ENCODE measurements at places on chromosomes 12 and 14.

DNA sequence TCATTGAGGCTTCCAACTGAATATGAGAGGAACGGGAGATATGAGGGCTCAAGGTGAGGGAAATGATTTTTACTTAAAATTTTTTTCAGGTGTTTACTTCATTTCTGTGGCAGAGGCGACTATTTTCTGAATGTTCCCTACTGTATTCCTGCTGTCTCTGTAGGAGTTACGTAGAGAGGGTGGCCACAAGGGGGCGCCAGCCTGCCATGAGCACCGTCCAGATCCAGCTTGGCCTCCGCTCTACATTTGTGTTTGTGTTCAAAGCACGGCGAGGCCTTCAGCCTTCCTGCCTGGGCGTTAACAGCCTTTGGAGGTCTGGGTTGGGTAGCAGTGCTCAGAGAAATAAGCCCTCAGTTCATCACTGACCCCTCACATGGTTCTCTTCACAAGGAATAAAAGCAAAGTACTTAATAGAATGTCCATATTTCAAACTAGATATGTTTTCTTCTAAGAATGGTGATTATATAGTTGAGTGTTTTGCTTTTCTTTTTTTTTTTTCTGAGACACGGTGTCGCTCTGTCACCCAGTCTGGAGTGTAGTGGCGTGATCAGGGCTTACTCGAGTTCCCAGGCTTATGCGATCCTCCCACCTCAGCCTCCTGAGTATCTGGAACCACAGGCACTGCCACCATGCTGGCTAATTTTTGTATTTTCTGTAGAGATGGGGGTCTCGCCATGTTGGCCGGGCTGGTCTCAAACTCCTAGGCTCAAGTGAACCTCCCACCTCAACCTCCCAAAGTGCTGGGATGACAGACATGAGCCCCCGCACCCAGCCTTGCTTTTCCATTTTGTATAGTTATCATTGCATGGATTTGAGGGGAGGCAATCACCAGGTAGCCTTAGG, 22.3 kb downstream of the CKB start:
- DNase-seq = peak; percentile 47

DNA sequence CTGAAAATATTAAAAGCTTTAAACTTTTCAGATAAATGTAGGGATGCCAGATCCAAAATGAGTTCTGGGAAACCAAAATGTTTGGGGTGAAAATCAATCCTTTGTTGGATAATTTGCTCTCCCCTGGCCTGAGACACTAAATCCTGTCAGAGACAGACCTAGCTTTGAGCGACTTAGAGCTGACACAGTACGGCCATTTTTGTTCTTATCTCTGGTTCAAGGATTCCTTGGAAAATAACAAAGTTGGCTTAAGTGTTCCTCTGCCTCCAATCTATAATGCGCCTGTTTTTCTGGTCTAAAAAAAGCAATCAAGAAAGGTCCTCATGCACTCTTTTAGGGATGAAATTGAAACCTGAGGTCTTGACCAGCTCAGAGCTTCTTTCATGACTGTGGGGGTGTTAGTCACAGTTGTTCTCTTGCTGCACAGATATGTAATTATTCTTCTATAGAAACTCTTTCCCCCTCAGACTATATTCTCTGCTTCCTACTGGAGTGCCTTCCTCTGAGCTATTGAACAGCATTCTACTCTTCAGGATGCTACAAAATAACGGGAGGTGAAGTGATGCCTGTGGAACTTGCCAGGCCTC, 52.3 kb upstream of the EGLN3 start:
- no peak for DNase-seq

- no peak for DNase-seq
These were observed 4.8 kb downstream of the ELK3 start for GRCh38 chr12:96198965-96199364.

GRCh38 chr12:45742590-45742989, 13.1 kb downstream of the ARID2 start:
- DNase-seq = no peak

Measured in stimulated activated CD4-positive, alpha-beta T cell treated with anti-CD3 and anti-CD28 coated beads, Interleukin-12 subunit alpha, Interleukin-12 subunit beta, amount 100 ng/mL, for 24 hours (primary cell).